Gastrocnemius medialis (tissue), 4 donors: ENCODE measurements at places on chromosomes 7 and 10. TPM values are rescaled to one million over a fixed set of nuclear protein-coding genes. Genes with fewer than 3 reads are reported as not detected.

GATA3 gene
- total RNA-seq: 0.61 TPM

FZD8 gene
- 4.3 TPM for total RNA-seq

TRUB1 gene
- total RNA-seq: 9.4 TPM

PDGFA gene
- total RNA-seq: 25.4 TPM

CAMK2B gene
- total RNA-seq: 49.6 TPM

PSD gene
- 0.35 TPM for total RNA-seq

MOGAT3 gene
- total RNA-seq: not detected

OLAH gene
- 0.69 TPM for total RNA-seq

ZNF239 gene
- 4.3 TPM for total RNA-seq

CLDN4 gene
- 0.61 TPM for total RNA-seq

- DNase-seq: no peak
- H3K27me3 ChIP-seq: no peaks in the 10 kb centered on the region
- no peaks in the 10 kb centered on the region for H3K36me3 ChIP-seq
- H3K4me3 ChIP-seq: no peak overlapping the region
These were observed 11.6 kb downstream of the TCF7L2 start for GRCh38 chr10:112961609-112962008.

DNA sequence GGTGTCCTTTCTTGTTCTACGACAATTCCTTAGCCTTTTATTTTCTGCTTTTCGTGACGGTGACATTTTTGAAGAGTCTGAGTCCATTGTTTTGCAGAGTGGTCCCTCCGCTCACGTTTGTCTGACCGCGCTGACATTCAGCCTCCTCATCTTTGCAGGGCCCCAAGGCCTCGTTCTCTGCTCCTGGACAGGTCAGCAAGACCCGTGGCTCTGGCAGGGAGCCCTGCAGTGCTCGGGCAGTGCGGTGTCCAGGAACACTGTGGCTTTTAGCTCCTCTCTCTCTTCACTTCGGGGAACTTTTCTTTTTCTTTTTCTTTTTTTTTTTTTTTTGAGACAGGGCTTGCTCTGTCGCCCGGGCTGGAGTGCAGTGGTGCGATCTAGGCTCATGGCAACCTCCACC lies 142.5 kb downstream of the DNAJB6 start:
- no peaks in the 10 kb centered on the region for H3K4me1 ChIP-seq
- no peak for DNase-seq
- H3K27me3 ChIP-seq: no peaks in the 10 kb centered on the region
- no peaks in the 10 kb centered on the region for H3K36me3 ChIP-seq
- no peak overlapping the region for H3K4me3 ChIP-seq

DNA sequence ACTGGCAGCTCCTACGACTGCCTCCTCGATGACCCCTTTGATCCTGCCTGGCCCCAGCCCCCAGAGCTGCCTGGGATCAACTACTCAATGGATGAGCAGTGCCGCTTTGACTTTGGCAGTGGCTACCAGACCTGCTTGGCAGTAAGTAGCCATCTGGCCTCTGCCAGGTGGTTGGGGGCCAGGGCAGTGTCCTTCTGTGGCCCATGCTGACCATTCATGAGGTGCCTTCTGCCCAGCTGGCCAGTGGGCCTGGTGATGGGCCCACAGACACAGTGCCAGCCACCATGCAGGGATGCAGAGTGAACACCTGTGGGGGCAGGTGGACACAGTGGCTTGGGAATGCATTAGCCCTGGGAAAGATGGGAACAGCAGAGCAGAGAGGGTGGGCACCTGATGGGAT lies 50.0 kb downstream of the TBATA start:
- no peak overlapping the region for H3K4me3 ChIP-seq
- no peak for DNase-seq
- H3K36me3 ChIP-seq: no peaks in the 10 kb centered on the region
- H3K27me3 ChIP-seq: no peaks in the 10 kb centered on the region

DNA sequence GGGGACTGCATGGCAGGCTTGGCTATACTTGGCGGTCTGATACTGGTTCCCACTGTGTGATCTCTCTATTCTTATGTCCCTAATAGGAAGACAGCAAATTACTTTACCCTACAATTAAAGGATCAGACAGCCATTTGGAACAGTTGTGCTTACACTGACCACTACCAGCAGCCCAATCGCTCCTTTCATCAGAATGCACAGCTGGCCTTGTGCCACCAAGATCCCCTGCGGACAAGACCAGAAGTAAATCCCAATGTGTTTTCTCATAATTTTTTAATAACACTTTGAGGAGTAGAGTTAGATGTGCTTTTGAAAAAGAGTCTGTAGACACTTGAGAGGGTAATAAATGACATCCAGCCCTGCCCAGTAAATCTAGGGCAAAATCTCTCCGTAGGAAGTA lies 297.2 kb upstream of the ZNF32 start:
- DNase-seq: no peak
- no peaks in the 10 kb centered on the region for H3K4me1 ChIP-seq
- no peaks in the 10 kb centered on the region for H3K27me3 ChIP-seq
- H3K36me3 ChIP-seq: no peaks in the 10 kb centered on the region
- H3K4me3 ChIP-seq: no peak overlapping the region

DNA sequence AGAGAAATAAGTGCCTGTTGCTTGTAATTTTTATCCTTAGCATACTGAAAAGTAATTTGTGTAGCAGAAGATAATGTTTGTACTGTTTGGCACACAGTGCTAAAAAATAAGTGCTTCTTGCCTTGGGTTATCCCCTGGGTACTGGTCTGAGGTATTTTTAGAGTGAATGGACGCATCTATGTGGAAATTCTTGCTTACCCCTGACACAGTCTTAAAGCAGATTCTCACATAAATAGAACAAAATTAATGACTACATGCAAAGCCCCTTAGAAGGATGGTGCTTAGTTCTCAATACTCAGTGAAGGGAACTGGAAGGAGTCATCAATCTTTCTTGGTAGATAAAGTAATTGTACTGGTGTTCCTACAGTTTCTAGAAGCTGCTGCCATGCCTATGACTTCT lies 548.6 kb downstream of the ARL4A start:
- no peaks in the 10 kb centered on the region for H3K4me1 ChIP-seq
- no peak overlapping the region for H3K4me3 ChIP-seq
- H3K27ac ChIP-seq: no peak overlapping the region

GRCh38 chr7:84248843-84249242 lies 54.3 kb upstream of the SEMA3A start:
- H3K4me3 ChIP-seq: no peak overlapping the region
- H3K4me1 ChIP-seq: no peaks in the 10 kb centered on the region
- H3K36me3 ChIP-seq: no peaks in the 10 kb centered on the region
- H3K27ac ChIP-seq: no peak overlapping the region
- DNase-seq: no peak

DNA sequence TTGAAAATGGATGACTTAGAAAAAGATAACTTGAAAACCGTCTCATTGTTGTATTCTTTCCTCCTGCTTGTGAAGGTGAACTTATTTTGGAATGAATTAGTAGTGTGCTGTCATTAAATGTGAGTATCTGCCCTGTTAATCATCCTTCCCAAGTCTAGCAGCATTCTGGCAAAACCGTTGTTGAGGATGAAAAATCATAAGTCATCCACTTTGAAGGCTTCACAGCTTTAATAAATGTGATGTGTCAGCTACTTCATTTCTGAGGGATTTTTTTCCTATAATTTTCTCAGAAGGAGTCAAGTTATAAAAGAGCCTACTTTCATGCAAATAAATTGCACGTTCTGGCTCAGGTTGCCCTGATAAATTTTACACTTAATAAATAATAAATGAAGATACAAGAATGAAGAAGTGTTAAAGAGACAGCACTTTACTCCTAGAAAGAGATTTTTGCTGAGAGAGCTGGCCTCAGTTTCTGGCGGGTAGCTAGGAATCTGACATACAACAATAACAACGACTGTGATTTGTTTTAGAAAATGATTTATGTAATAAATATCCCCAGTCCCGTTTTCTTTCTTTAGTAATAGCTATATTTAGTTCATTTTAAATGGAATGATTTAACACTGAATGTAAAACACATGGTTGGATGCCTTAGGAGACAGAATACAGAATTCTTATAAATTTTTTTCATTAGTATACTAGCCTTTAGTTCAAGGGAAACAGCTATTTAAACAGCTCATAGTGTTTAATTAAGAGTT lies 516.5 kb upstream of the KLF6 start:
- no peaks in the 10 kb centered on the region for H3K27me3 ChIP-seq
- no peaks in the 10 kb centered on the region for H3K36me3 ChIP-seq
- H3K27ac ChIP-seq: no peak overlapping the region

DNA sequence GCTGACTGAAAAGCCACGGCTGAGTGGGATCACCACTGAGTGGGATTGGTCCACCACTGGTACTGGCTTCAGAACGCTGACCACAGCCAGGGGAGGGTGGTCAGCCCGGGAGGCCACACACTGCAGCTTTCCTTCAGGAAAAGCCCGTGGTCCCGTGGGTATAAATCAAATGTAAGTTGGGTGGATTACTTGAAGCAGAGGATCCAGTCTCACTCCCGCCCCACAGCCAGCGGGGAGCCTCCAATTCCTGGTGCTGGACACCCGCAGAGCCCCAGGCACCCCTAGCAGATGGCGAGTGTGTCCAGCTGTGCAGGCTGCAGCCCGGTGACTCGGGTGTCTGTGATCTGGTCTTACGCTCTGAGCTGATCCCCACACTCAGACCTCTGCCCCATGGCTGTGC lies 231.1 kb upstream of the ZNF32 start:
- no peaks in the 10 kb centered on the region for H3K36me3 ChIP-seq
- H3K4me1 ChIP-seq: no peaks in the 10 kb centered on the region
- H3K27me3 ChIP-seq: no peaks in the 10 kb centered on the region
- no peak for DNase-seq

DNA sequence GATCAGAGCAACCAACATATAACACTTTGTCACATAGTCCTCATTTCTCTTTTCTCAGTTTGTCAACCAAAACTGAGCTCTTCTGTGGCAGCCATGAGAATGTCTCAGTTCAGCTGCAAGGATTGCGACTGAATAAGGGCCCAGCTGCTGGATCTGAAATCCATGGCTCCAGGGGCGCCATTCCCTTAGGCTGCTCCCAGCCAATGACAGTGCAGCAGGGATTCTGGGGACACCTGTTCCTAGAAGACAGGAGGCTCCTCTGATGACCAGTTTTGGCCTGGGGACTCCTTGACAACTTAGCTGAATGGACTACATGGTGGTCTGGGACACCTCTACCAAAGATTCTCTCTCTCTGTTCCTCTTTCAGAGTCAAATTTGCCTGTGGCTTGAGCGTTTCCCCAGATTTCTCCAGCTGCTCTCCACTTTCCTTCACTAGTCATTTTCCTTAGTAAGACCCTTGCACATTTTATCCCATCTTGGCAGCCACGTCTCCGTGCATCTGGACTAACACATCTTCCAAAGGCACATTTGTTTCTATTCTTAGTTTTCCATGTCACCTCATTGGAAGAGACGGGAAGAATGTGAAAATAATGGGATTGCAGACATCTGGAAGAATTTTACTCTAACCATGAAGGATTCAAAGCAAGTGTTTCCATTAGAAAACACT lies 28.1 kb upstream of the KIF5B start:
- no peaks in the 10 kb centered on the region for H3K36me3 ChIP-seq
- H3K27ac ChIP-seq: no peak overlapping the region
- no peaks in the 10 kb centered on the region for H3K4me1 ChIP-seq

- no peaks in the 10 kb centered on the region for H3K36me3 ChIP-seq
- no peaks in the 10 kb centered on the region for H3K27me3 ChIP-seq
- H3K4me1 ChIP-seq: peaks cover 12% of the 10 kb centered on the region
- no peak overlapping the region for H3K4me3 ChIP-seq
- no peak for DNase-seq
These were observed 19.4 kb upstream of the LRRN3 start for GRCh38 chr7:111071556-111071955.

DNA sequence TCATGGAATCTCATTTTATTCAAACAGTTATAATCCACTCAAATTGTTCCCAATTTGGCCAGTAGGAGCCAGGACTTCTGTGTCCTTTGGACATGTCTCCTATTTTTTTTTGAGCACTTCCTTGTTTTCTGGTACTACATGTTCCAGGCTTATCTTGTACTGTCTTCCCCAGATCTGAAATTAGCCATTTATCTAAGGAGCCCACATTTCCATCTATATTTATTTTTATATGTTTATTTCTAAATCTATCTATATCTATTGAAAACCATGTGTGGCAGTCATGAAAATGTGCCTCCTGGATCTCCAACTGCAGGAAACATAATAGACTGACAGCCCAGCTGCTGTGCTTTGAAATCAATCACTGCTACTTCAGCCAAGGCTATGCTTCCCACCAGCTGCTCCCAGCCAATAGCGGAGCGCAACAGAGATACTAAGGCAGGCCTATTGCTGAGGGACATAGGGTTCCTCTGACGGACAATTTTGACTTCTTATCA lies 147.1 kb downstream of the LRRC4 start:
- H3K27me3 ChIP-seq: no peaks in the 10 kb centered on the region
- H3K4me1 ChIP-seq: peaks cover 11% of the 10 kb centered on the region
- no peak overlapping the region for H3K27ac ChIP-seq
- DNase-seq: no peak
- no peak overlapping the region for H3K4me3 ChIP-seq

- H3K36me3 ChIP-seq: peaks cover 49% of the 10 kb centered on the region
- no peak overlapping the region for H3K27ac ChIP-seq
- no peaks in the 10 kb centered on the region for H3K4me1 ChIP-seq
- no peak for DNase-seq
These were observed 10.8 kb downstream of the UROS start for GRCh38 chr10:125812128-125812750.

DNA sequence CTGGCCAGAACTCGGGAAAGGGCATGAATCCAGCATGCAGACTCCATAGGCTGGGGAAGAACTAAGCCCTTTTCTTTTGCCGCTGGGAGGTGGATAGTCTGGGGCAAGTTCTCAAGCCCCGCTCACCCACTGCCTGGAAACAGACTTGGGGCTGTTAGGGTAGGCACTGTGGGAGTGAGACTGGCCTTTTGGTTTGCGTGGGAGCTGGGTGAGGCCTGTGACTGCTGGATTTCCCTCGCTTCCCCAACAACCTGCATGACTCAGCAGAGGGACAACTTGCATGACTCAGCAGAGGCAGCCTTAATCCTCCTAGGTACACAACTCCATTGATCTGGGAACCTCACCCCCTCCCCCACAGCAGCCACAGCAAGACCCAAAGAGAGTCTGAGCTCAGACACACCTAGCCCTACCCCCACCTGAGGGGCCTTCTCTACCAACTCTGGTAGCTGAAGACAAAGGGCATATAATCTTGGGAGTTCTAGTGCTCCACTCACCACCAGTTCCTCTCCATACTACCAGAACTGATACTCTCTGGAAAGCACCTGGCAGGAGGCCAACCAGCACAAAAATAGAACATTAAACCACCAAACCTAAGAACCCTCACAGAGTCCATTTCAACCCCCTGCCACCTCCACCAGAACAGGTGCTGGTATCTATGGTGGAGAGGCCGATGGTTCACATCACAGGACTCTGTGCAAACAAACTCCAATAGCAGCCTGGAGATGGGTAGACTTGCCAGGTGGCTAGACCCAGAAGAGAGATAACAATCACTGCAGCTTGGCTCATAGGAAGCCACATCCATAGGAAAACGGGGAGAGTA lies 81.4 kb upstream of the LAMB4 start:
- no peaks in the 10 kb centered on the region for H3K4me1 ChIP-seq
- no peak overlapping the region for H3K4me3 ChIP-seq
- no peak overlapping the region for H3K27ac ChIP-seq
- H3K36me3 ChIP-seq: no peaks in the 10 kb centered on the region
- no peaks in the 10 kb centered on the region for H3K27me3 ChIP-seq

- no peak overlapping the region for H3K27ac ChIP-seq
- no peak overlapping the region for H3K4me3 ChIP-seq
- H3K36me3 ChIP-seq: no peaks in the 10 kb centered on the region
- DNase-seq: no peak
- no peaks in the 10 kb centered on the region for H3K27me3 ChIP-seq
These were observed 31.7 kb downstream of the GPR85 start for GRCh38 chr7:113054938-113055337.
